ENCODE measurements at places on chromosomes 5 and 9.
A peak's percentile ranks its signal among the peaks of the same experiment; 100 is the strongest.

- no peak for DNase-seq
These were observed 62.8 kb downstream of the C9orf50 start for GRCh38 chr9:129558063-129558550.

DNA sequence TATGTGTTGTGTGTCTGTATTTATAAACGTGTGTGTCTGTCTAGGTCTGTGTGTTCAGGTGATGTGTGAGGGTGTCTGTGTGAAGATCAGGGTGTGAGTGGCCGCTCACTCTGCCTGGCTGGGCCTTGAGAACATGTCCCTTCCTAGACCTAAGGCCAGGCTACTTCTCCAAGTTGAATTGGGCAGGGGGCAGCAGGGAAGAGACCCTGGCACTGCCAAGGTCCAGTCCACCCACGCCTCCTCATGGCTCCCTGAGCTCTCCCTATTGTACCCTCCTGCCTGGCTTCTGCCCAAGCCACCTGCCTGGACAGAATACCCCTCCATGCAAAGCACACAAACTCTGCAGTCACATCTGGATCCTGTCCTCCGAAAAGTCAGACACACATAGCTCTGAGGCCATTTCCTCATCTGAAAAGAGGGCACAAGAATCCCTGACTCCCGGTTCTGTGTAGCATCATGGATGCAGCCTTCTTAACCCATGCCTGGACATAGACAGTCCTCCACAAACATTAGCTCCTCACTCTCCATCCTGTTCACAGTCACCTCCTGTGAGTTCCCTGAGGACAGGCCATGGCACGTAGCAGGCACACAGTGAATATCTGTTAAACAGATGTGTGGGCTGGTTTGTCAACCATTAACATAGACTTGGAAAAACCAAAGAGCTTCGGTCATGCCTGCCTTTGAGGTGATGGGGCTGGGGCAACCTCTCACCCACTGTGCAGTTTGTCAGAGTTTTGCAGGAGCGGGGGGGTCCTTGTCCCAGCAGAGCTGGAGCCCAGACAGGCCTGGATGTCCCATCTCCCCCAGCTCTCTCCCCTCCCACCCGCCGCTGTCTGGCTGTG lies 167.8 kb upstream of the MVB12B start:
- DNase-seq, result no peak

GRCh38 chr5:73314395-73315257 lies 134.0 kb downstream of the FOXD1 start:
- no peak for DNase-seq

GRCh38 chr9:133127340-133127981 lies 6.4 kb upstream of the RALGDS start:
- DNase-seq, result no peak

DNA sequence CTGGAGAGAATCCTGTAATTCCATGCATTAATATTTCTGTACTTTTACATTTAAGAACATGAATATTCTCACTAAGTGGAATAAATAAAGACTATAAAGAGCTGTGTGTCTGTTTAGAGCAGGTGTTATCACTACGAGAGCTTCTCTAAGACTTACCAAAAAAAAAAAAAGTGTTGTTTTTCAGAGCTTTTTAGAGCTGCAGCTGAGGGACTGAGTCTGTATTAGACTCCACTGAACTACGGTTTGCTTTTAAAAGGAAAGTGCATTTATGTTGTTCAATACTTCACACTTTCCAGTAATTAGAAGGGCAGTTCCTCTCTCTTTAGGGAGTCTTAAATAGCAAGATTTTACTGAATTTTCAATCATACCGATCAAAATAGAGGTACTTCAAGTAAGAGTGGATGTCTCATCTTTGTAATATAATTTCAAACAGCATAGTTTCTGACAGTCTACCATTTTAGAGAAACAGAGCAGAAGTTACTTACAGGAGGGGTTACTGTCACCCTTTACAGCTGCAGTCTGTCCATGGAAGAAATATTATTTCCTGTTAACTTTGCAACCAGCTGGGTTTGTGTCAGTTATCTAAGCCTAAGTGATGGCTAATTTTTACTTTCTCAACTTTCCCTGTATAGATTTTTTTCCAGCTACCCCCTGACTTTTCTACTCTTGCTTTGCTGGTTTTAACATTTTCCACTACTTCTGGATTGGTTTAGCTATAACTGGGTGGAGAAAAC lies 2.4 kb downstream of the SYK start:
- no peak for DNase-seq

GRCh38 chr5:140355546-140355945 lies 4.4 kb upstream of the SLC4A9 start:
- no peak for DNase-seq

DNA sequence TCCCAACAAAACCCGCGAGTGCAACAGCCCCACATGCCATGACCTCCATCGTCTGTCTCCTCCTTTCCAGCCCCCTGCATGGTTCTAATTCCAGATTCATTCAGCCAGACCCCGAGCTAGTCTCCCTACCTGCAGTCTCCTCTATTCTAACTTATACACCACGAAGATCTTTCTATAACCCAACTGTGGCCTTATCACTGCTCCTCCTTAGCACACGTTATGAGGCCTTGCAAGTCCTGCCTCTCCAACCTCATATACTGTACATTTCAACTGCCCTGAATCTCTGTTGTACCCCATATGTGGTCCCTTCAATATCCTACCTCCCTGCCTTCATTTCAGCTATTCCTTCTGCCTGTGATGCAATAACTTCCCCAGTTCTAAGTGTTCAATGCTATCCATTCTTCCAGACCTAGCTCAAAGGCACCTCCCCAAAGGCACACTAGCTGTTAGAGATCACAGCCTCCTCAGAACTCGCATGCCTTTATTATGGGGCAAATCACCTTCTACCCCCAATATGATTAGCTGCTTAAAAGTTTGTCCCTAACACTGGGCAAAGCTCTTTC lies 215.1 kb upstream of the TRIM32 start:
- no peak for DNase-seq

DNA sequence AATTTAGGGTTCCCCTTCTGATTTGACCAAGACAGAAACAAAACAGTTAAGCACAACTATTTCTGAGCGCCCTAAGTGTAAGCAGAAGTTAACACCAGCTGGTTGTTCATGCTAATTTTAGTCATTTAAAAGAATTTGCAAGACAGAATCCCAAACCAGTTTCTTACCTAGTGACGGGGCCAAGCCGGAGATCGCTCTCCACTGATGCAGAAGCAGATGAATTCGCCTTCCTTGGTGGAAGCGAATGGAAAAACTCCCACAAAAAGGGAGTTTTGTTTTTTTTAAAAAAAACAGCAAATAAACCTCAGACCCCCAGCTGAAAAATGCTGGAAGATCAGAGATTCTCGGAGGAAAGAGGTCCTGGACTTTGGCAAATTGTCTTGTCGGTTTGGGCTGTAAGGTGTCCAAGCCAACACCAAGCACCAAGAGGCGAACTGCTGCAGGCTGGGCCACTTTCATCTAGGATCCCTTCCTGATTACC lies 47.4 kb upstream of the GLDC start:
- DNase-seq, result peak; percentile 42

DNA sequence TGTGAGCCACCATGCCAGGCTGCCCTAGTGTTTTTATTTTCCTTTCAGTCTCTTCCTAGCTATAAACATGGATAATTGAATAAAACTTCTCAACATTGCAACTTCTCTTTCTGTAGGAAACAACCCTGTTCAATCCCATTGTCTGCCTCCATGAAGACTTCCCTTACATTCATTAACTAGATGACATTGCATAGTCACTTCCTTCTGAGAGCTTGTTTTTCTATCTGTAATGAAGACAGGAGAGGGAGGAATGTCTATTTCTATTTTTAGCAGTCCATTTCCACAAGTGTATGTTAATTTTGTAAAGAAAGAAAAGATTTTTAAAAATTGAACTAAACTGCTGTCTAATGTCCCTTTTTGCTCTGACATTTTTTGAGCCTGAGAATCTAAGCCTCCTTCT lies 55.6 kb upstream of the MELK start:
- DNase-seq, result no peak

DNA sequence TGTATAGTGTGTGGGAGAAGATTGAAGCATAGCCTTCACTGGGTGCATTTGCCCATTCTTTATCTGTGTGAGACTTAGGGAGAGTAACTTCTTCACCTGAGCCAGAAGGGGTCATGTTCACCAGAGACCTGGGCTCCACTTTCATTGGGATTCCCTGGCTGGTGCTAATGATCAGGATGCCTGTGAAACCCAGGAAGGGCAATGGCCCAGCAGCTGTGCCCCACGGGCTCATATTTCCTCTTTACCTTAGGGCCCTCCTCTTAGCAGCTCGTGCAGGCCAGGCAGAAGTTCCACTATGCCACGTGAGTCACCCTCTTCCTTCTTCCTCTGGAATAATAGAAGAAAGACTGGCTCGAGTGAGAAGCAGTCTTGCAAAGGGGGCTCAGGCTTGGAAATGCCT lies 5.0 kb downstream of the PPARGC1B start:
- no peak for DNase-seq

DNA sequence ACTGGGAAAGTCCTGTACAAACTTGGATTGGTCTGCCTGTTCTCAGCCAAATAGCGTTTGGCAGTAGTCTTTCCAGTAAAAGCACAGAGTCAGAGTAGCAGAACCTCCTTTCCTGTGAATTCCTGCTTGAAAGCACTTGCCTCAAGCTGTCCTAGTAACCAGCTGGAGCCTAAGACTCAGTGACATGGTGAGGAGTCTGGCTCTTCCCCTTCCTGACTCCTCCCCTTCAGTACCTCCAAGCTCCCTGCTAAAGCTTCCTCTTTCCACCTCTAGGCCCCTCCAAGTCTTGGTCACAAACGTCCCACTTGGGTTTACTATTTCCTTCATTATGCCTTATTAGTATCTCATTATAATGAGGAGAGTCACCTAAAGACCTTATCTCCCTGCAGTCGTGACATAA lies 21.4 kb upstream of the FAM81B start:
- DNase-seq, result no peak

- peak; percentile 8 for DNase-seq
These were observed 98.6 kb upstream of the ADAMTS19 start for GRCh38 chr5:129361441-129362025.

DNA sequence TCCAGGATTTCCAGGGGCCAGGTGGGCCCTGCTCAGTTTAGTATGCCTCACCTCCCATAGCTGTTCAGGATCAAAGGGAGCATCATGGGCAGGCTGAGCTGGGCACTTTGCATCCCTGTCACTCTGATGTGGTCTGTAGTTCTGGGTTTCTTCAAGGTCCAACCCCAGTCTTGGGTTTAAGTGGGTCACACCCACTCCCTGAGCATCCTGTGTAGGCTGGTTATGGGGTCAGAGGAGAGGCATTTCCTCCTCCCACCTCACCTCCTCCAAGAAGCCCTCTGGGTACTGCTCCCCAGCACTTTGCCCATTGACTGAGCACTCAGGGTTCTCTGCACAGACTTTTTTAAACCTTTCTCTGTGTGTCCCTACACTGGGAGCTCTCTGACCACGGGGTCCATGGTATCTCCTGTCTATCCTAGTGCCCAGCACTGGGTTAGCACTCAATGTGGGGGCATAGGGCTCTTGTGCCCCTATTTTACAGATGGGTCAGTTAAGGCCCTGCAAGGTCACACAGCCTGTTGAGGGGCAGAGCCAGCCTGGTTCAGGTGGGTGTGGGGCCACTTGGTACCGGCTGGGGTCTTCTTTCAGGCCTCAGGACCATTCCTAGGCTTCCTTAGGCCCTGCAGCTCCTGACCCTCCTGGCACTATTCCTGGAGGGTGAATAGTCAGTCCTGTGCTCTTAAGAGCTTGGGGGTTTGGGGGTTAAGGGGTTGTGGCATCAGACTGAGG lies 19.0 kb downstream of the CXXC5 start:
- DNase-seq, result no peak

DNA sequence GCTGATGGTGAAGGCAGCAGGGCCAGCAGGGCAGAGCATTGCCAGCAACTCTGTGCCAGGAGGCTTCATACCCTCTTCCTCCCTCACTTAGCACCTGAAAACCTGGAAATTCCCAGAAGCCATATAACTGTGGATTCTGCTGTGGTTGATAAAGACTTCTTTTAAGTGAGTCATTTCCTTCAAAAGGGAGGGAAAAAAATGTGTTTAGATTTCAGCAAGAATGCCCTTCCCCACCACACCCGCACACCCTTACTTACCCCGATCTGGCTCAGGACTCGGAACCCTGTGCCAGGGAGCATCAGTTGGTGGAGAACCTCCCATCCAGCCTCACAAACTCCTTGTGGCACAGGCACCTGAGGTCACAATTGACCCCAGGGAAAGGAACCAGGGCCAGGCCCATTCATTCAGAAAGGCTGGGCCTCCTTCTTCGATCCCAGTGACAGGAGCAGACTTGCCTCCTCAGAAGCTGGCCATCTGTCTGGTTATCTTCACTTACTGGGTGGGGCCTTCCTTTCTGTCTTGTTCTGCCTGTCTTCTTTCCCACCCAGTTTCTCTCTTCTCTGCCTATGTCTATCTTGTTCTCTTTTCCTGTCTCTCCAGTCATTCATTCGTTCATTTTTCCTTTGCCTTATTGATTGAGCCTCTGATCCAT lies 62.6 kb downstream of the PLAC8L1 start:
- DNase-seq, result no peak
